Panc1 (cell line): ENCODE measurements at places on chromosomes 6 and 20.

DNA sequence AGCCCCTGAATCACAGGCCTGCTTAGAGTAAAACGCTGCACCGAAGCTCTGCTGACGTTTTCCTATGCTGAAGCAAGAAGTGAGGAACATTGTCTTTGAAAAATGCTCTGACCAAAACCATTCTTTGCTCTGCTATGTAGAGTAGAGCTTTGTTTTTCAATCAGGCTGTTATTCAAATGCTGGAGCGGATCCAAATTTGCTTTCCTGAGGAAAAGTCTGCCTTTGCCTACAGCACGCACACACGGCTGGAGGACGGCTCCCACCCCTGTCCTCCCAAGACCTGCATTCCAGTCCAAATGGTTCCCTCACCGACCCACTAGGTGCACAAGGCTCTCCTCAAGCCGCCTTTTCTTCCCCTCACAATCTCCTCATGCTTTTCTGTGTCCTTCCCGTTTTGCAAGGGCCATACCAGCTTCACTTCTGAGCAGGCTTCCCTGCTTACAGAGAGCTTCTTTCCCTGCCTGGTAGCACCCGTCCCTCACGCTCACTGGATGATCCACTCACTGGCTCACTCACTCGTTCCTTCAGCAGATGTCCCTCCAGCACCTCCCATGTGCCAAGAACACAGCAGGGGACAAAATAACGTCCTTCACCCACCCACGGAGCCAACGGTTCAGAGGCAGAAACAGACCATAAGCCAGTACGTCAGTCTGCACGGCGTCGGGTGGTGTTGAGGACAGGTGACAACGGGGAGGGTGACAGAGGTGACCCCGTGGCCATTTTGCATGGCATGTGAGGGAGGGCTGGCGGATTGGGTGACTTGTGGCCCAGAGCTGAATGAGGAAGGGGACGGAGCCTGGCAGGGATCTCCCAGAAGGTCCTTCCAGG lies 137.9 kb upstream of the NEDD9 start:
- DNase-seq = no peak

GRCh38 chr6:142002825-142003405 lies 129.8 kb upstream of the GJE1 start:
- DNase-seq = no peak

- DNase-seq = no peak
These were observed 427.8 kb downstream of the PREX1 start for GRCh38 chr20:48400009-48400408.

GRCh38 chr20:46416421-46416820 lies 10.0 kb upstream of the ELMO2 start:
- no peak for DNase-seq

- no peak for DNase-seq
These were observed 12.9 kb downstream of the ZNF335 start for GRCh38 chr20:45959126-45959525.

DNA sequence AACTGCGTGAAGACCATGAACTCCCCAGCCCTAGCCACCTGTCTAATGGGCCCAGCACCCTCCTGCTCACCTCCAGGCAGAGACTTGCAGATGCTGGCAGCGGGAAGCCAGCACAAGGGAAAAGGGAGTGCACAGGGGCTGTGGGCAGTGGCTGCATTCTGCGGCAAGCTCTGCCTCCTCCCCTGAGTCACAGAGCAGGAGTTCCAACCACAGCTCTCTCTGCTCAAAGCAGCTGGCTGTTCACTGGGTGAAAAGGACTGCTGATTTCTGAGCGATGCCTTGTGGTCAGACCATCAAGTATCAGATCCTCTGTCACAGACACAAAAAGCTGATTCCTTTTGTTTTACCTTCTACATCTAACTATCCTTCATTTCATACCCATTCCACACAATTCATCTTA lies 10.5 kb downstream of the NKX2-2 start:
- DNase-seq = no peak

GRCh38 chr6:37399131-37399530 lies 33.9 kb upstream of the CMTR1 start:
- no peak for DNase-seq

DNA sequence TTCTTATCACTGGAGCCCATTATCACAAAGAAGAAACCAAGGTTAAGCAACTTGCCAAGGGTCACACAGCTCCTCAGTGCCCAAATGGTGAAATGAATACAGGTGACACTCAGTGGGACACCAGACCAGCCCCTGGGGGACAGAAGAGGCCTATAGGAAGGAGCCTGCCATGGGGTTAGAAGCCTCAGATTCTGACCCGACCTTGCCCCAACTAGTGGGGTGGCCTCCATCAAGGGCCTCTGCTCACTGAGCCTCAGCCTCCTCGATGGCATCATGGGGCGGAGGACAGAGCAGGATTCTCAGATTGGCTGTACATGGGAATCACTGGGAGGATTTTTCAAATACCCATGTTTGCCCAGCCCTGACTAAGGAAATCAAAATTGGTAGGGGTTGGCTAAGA lies 47.6 kb downstream of the MRPL14 start:
- no peak for DNase-seq

- no peak for DNase-seq
These were observed 2.1 kb downstream of the FKBP1A start for GRCh38 chr20:1390581-1391403.

- no peak for DNase-seq
These were observed 40.3 kb upstream of the AHI1 start for GRCh38 chr6:135537741-135538301.

DNA sequence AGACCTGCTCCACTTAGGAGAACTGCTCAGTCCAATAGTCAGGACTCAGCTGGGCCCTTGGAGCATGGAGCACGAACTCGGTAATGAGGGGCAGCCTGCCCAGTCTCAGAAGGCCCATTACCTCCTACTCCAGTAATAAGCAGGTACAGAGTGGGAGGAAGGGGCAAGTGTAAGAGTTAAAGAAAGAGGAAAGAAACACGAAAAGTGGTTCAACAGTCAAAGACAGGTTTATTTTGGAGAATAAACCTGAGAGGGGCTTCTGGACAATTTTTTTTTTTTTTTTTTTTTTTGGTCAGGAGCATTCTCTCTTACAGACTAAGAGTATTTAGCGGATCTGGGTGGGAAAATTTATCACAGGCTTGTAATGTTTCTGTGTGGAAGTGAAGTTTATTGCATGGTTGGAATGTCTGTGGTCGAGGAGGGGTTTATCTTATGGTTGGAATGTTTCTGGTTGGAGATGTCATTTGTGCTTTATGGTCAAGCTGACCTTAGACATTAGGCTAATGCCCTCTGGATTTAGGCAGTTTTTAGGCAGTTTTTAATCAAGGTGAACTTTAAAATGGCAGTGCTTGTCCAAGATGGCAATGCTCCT lies 340.1 kb downstream of the BCKDHB start:
- DNase-seq = no peak

GRCh38 chr6:14537030-14537429 lies 419.5 kb downstream of the CD83 start:
- no peak for DNase-seq

DNA sequence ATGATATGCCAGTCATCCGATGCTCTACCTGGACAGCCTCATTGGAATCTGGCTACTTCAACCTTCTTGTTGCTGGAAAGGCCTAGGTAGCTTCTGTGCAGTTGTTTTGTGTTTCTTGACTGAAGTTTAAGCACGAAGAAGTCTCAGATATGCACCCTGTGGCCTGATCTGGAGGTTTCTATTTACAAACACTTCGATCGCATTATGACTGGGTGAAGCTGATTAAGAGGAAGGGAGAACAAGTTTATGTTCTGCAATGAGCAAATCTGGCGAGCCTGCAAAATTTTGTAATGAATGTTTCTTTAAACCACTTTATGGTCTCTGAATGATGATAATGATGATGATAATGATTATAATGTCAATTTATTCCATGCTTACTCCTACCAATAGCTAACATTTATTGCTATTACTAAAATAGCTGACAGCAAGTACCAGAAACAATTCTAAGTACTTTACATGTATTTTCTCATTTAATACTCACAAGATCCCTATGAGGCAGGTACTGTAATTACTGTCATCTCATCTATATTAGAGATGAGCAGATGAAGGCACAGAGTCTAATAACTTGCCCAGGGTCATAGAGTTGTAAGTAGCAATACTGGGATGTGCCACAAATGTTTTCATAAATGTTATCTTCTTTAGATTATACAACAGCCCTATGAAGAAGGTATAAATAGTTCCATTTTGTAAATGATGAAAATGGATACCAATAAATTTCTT lies 126.1 kb upstream of the UST start:
- DNase-seq = no peak

- peak; percentile 39 for DNase-seq
These were observed 95.6 kb downstream of the LAMP5 start for GRCh38 chr20:9609887-9610502.

DNA sequence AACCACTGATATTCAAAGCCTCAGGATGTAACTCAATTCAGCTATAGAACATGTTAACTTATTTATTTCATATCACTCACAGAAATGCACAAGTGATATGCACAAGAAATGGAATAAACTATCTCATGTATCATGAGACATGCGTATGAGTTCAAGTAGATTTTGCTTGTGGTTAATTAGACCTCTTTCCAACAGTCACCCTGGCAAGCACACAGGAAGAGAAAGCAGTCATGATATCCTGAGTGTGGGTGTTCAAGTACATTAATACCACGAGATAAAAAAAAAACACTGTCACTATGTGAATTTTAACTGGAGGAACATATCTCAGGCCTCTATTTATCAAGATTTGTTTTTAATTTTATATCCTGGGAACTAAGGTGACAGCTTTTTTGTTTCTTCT lies 64.2 kb downstream of the LAMP5 start:
- no peak for DNase-seq

GRCh38 chr6:133408543-133408942 lies 167.4 kb downstream of the EYA4 start:
- no peak for DNase-seq

DNA sequence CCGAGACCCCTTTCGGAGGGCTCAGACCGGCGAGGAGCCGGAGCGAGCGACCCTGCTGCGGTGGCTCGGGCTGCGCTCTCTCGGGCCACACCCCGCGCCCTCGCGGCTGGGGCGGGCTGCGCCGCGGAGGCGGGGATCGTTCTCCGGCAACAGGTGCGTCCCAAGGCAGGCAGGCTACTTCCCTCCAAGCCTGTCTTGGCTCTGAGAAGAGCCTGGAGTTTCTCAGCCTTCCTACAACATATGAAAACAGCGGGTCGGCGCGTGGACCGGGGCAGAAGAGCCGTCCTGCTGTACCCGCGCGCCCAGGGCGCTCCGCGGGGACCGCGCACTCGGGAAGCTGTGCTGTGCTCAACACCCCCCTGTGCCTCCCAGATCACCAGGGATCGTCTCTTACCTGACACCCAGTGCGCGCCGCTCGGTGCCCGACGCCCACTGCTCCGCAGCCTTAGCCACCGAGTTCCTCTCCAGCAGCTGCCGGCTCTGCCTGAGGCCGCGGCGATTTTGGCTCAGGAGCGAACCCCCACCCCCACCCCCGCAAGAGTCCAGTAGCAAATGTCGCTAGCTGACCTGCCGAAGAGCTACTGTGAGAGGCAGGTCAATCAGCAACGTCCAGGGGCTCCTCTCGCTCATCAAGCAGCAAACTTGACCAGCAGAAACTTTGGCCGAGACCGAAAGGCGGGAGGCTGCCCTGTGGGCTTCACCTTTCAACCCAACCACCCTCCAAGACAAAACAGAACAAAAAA lies 3.7 kb upstream of the OLIG3 start:
- no peak for DNase-seq

DNA sequence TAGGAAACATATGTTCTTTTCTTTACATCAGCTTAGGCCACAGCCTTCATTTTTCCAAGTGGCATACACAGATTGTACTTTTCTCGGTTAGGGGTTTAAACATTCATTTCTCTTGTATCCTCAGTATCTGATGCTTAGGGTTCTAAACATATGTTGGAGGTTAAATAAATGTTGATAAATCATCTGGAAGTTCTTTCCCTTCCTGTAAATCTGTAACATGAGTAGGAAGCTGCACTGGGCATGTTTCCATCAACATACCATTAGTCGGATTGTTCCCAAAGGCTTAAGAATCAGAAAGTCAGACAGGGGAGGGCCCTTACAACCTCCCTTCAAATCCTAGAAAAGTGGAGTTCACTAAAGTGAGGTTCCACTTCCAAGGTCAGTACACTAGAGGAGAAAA lies 54.8 kb upstream of the BCLAF1 start:
- DNase-seq = no peak

DNA sequence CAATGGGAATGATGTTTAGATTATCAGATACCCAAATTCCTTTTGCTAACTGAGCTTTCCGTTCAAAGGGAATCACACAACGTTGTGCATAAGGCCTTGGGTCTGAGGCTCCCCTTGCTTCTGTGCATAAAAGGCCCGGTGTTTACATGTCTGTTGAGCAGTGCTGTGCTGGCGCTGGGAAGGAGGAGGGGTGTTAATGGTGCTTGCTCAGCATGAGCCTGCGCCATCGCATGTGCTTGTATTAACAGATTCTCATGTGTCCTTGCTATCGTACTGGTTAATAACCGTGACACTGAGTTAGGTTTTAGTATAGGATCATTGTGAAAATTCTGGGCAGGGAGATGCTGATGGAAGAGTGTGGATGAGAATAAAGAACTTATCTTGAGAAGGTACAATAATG lies 62.3 kb upstream of the TRAF3IP2 start:
- DNase-seq = no peak

DNA sequence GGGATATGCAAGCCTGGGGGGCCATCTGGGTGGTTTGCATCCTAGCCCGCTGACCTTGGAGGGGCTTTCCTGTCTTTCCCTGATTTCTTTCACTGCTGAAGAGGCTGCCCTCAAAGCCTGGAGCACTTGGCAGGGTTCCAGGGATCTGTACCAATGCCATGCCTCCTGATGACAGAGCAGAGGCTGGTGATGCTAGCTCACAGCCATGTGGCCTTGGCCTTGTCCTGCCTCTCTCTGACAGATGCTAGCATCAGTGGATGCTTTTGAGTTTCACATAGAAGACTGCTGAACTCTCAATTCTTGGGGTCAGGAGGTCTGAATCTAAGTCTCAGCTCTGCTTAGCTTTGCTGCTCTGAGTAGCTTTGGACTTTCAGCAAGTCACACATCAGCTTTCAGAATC lies 21.9 kb upstream of the RREB1 start:
- DNase-seq = no peak

GRCh38 chr6:22928775-22929174 lies 359.4 kb downstream of the HDGFL1 start:
- no peak for DNase-seq

DNA sequence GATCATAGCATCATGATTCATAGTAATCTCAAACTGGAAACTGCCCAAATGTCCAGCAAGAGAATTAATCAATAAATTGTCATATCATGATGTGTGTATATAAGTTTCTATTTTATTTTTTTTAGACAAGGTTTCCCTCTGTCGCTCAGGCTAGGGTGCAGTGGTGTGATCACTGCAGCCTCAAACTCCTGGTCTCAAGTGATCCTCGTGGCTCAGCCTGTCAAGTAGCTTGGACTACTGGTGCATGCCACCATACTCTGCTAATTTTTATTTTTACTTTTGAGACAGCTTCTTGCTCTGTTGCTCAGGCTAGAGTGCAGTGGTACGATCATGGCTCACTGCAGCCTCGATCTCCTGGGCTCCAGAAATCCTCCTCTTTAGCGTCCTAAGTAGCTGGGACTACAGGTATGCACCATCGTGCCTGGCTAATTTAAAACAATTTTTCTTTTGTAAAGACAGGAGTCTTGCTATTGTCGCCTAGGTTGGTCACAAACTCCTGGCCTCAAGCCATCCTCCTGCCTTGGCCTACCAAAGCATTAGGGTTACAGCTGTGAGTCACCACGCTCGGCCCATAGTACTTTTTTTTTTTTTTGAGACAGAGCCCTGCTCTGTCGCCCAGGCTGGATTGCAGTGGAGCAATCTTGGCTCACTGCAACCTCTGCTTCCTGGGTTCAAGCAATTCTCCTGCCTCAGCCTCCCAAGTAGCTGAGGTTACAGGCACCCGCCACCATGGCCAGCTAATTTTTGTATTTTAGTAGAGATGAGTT lies 8.7 kb upstream of the ATRN start:
- DNase-seq = no peak

- no peak for DNase-seq
These were observed 250.3 kb upstream of the PLN start for GRCh38 chr6:118297821-118298220.
